Effector memory CD4-positive, alpha-beta T cell (primary cell): ENCODE measurements at places on chromosomes 12 and 14.

DNA sequence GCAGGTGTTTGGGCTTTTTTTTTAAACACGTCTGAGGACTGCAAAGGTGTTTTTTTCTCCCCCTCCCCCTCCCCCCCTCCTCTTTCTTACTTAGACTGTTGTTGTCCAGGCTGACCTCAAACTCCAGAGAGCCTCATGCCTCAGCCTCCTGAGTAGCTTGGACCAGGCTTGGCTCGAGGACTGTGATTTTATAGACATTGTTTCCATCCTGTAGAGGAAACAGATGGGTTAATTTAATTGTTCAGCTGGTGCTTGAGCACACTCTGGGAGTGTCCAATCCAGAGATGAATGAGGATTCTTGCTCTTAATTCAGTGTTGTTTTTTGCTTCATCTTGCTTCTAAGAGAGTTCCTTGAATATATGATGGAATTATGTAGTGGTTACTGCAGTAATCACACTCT lies 42.1 kb downstream of the RASSF3 start:
- H3K27ac ChIP-seq: peak overlapping the region; percentile 5
- H3K36me3 ChIP-seq: no peaks in the 10 kb centered on the region
- H3K4me1 ChIP-seq: peaks cover 16% of the 10 kb centered on the region
- DNase-seq: no peak
- H3K27me3 ChIP-seq: no peaks in the 10 kb centered on the region

GRCh38 chr12:63164911-63165310 lies 13.9 kb upstream of the AVPR1A start:
- no peaks in the 10 kb centered on the region for H3K4me1 ChIP-seq
- no peak overlapping the region for H3K27ac ChIP-seq
- no peak overlapping the region for H3K4me3 ChIP-seq
- no peaks in the 10 kb centered on the region for H3K27me3 ChIP-seq
- no peaks in the 10 kb centered on the region for H3K36me3 ChIP-seq
- no peak for DNase-seq

GRCh38 chr12:87760943-87761342 lies 268.3 kb downstream of the C12orf50 start:
- no peaks in the 10 kb centered on the region for H3K27me3 ChIP-seq
- DNase-seq: no peak
- H3K36me3 ChIP-seq: no peaks in the 10 kb centered on the region
- H3K4me1 ChIP-seq: no peaks in the 10 kb centered on the region

GRCh38 chr14:34018125-34018524 lies 67.3 kb upstream of the EGLN3 start:
- DNase-seq: no peak
- H3K27ac ChIP-seq: peak overlapping the region; percentile 56
- peaks cover 5% of the 10 kb centered on the region for H3K4me1 ChIP-seq
- no peaks in the 10 kb centered on the region for H3K36me3 ChIP-seq
- no peaks in the 10 kb centered on the region for H3K27me3 ChIP-seq
- H3K4me3 ChIP-seq: peak overlapping the region; percentile 51

DNA sequence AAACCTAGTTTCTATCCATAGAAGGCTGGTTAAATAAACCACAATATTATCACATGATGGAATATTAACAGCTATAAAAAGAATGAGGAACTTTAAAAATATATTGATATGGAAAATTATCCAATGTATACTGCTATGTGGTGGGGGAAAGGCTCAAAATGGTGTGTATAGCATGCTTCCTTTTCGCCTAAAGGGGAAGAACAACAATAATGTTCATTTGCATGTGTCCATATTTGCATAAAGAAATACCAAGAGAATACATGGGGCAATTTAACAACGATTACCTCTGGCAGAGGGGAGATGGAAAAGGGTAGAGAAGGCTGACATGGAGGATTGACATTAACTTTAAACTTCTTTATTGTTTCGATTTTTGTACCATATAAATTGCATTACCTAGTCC lies 121.3 kb upstream of the PARP11 start:
- no peak overlapping the region for H3K4me3 ChIP-seq
- no peak for DNase-seq
- H3K27me3 ChIP-seq: no peaks in the 10 kb centered on the region
- H3K4me1 ChIP-seq: no peaks in the 10 kb centered on the region
- no peak overlapping the region for H3K27ac ChIP-seq

GRCh38 chr12:124915239-124916236 lies 1.1 kb upstream of the UBC start:
- H3K27me3 ChIP-seq: no peaks in the 10 kb centered on the region
- H3K36me3 ChIP-seq: peaks cover 16% of the 10 kb centered on the region
- peak overlapping the region; percentile 99 for H3K4me3 ChIP-seq
- peak overlapping the region; percentile 98 for H3K27ac ChIP-seq
- DNase-seq: no peak

- H3K27me3 ChIP-seq: no peaks in the 10 kb centered on the region
- no peak for DNase-seq
- no peaks in the 10 kb centered on the region for H3K36me3 ChIP-seq
- H3K4me3 ChIP-seq: no peak overlapping the region
- no peaks in the 10 kb centered on the region for H3K4me1 ChIP-seq
Observed at GRCh38 chr12:90205165-90205564, 496.5 kb upstream of the ATP2B1 start.

- no peaks in the 10 kb centered on the region for H3K36me3 ChIP-seq
- H3K27ac ChIP-seq: no peak overlapping the region
- no peak overlapping the region for H3K4me3 ChIP-seq
- no peak for DNase-seq
Observed at GRCh38 chr12:70576341-70577282, 60.6 kb downstream of the PTPRB start.

DNA sequence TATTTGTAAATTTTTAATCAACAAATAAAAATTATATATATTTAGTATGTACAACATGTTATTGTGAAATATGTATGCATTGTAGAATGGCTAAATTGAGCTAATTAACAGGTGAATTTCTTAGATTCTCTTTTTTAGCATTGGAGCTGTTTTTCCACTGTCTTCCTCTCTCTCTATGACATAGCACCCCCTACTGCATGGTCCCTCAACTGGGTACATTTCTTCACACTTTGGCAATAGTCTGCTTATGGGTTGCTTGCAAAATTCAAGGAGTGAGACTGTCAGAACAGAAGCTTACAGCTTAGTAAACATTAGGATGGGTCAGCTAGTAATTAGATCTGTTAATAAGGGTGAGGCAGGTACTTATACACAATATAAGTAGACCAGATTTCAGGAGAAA lies 658.5 kb upstream of the MGAT4C start:
- no peak for DNase-seq
- no peak overlapping the region for H3K4me3 ChIP-seq
- H3K4me1 ChIP-seq: no peaks in the 10 kb centered on the region
- no peak overlapping the region for H3K27ac ChIP-seq
- no peaks in the 10 kb centered on the region for H3K36me3 ChIP-seq

DNA sequence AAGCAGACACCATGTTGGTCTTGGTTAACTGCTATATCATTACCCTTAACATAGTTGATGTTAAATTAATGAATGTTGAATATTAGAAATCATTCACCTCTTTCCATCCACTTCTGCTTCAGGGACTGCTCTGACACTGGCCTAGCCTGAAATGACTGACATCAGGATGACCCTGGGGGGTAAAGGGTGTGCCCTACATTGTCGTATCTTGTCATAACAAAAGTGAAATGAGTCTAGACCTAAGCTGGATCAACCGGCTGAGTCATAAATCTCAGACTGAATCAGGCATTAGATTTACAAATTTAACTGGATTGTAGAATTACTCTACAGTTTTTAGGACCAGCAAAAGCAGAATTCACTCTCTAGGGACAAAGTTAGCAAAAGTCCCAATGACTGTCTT lies 35.3 kb downstream of the KICS2 start:
- DNase-seq: no peak
- H3K27me3 ChIP-seq: no peaks in the 10 kb centered on the region
- H3K36me3 ChIP-seq: no peaks in the 10 kb centered on the region
- no peak overlapping the region for H3K27ac ChIP-seq
- H3K4me1 ChIP-seq: no peaks in the 10 kb centered on the region

GRCh38 chr12:77118696-77119095 lies 53.3 kb upstream of the E2F7 start:
- no peak for DNase-seq
- H3K4me3 ChIP-seq: no peak overlapping the region
- H3K27me3 ChIP-seq: no peaks in the 10 kb centered on the region
